ENCODE measurements at places on chromosomes 4 and X.

GRCh38 chr4:76696109-76696508, 201.8 kb downstream of the SOWAHB start:
- DNase-seq, result no peak

DNA sequence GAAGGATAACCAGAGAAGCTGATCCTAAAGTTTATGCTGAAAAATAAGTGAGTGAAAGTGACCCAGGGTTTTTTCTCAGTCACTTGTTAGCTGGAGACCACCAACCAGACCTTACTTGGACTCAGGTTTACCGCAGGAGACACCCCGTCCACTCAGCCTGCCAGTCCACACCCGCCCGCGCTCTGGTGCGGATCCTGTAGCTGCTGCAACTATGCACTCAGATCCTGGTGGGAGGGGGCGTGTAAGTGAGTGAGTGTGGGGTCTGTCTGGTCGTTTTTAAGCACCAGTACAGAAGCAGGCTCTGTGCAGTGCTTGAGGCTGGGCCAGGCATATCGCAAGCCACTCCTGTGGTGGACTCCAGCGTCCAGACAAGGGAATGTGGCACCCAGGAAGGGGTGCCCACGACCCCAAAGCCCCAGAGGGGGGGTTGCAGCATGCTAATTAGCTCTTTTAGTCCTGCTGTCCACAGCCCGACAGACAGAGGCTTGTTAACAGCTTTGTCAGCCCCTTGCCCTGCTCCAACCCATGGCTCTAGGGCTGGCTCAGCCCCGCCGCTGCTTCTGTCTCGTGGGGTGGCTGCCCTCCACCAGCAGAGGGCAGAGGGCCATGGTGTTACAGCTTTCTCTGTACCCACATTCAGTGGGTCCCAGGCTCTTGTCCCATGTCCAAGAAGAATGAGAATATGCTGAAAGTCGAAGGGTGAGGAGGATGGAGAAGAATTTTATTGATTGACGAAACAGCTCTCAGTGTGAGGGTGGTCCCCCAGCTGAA, 40.4 kb upstream of the PPP1R2C start:
- no peak for DNase-seq

DNA sequence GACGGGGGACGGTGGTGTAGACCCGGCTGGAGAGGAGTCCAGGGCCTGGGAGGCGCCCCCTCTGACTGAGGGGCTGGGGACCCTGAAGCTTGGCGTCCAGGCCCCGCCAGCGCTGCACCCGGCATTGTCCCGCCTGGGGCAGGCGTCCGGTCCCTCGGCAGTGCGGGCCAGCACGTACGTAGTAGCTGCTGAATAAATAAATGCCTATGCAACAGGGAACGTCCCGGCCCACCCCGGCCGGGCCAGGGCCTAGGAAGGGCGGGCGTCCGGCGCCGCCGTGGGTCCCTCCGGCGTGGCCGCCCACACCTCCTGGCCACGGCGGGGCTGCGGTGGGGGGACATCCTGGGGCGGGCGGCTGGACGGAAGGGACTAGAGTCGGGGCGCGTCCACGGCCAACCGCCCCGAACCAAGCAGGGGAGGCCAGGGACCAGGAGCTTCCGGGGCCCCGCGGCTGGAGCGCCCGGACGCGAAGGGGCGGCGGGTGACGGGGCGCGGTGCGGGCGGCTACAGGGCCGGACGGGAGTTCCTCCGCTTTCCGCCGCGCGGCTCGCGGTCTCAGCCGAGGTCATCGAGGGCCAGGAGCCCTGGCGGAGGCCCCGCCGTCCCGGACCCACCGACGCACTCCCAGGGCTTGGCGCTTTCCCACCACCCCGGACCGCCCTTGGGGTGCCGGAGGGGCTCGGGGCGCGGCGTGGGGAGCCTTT, 886 bp upstream of the WWC2 start:
- peak; percentile 8 for DNase-seq

DNA sequence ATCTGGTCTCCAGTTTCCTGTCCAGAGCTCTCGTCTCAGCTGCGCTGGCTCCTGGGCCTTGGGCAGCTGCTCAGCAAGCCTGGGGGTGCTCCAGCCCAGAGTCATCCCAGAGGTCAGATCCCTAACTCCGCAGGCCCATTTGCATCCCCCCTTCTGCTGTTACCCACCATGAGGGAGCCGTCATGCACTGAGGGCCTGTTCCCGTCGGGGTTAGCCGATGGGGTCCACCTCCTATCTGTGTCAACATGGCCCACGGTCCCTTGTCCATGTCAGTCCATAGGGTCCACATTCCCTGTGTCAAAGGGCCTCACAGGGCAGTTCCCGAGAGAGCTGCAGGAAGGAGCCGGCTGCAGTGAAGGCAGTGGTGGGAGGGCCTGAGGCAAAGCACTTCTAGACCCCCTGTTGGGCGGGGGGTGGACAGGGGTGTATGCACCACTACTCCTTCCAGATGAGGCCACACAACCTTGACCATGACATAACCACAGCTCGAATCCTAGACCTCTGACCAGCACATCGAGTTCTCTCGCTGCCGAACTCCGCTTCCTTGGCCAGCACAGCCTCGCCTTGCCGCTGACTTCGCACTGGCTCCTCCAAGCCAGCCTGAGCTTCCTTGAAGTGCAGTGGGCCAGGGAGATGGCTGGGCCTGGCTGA, 24.9 kb downstream of the WDR1 start:
- DNase-seq, result no peak

GRCh38 chrX:10381193-10381592, 224.4 kb downstream of the CLCN4 start:
- no peak for DNase-seq

- no peak for DNase-seq
Observed at GRCh38 chr4:185013417-185014125, 4.7 kb upstream of the HELT start.

GRCh38 chrX:37995428-37995827, 10.9 kb upstream of the SYTL5 start:
- DNase-seq, result no peak

DNA sequence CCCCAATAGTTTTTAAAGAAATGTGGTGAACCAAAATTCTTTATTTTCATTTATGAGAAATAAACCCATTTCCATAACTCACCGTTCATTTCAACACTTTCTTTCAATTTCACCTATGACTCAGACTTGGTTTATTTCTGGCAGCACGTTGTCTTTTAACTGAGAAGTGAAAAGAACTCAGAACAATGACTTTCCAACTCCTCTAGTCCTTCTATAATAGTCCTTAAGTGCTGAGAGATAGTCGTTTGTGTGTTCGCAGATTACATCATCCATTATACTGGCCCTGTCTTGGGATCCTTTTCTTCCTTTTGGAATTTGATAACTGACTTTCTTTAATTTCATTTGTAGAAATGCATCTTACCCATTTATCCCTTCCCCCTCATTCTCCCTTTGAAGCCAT, 113.6 kb downstream of the GLUD2 start:
- no peak for DNase-seq

Measured in activated CD4-positive, alpha-beta T cell treated with anti-CD3 and anti-CD28 coated beads, Interleukin-2, amount 10 ng/mL, durations not matched to agents 7 days and 5 days (primary cell).